ENCODE measurements at places on chromosomes 12 and 14. TPM values are rescaled to one million over a fixed set of nuclear protein-coding genes. Genes with fewer than 3 reads are reported as not detected.

LHX5 gene
- total RNA-seq = not detected

DNA sequence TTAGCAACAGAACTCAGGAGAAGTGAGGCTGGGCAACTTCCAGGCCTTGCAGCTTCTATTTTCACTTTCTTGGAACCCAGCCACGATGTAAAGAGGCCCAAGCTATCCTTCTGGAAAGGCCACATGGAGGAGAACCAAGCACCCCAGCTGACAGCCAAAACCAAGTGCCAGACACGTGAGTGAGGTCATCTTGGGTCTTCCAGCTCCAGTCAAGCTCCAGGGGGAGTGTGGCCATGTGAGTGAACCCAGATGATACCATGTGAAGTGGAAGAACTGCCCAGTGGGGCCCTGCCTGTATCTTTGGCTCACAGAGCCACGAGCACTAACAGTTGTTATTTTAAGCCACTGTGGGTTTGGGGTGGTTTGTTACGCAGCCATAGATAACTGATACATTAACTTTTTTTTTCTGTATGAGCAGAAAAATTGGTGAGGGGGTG lies 126.8 kb upstream of the MAP1LC3B2 start:
- DNase-seq = no peak

DNA sequence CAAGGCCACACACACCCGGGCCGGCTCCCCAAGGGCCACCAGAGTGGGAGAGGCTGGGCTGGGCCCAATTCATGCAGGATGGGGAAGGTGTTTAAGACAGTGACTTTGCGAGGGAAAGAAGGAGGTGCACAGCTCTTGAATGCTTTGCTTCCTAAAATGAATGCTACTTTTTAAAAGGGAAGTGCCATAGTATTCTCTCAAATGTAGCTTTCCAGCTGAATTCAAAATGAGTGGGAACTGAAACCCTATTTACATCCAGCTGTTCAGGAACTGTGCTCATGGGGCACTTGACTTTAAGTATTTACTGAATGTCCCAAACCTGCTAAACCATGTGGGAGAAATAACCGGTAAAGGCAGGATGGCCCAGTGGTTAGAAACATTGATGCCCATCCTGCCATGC lies 7.6 kb downstream of the ITPK1 start:
- no peak for DNase-seq

GRCh38 chr12:115667116-115667515 lies 610.4 kb downstream of the MED13L start:
- no peak for DNase-seq

- DNase-seq = no peak
These were observed 34.1 kb downstream of the NDUFA12 start for GRCh38 chr12:94969424-94969823.

DNA sequence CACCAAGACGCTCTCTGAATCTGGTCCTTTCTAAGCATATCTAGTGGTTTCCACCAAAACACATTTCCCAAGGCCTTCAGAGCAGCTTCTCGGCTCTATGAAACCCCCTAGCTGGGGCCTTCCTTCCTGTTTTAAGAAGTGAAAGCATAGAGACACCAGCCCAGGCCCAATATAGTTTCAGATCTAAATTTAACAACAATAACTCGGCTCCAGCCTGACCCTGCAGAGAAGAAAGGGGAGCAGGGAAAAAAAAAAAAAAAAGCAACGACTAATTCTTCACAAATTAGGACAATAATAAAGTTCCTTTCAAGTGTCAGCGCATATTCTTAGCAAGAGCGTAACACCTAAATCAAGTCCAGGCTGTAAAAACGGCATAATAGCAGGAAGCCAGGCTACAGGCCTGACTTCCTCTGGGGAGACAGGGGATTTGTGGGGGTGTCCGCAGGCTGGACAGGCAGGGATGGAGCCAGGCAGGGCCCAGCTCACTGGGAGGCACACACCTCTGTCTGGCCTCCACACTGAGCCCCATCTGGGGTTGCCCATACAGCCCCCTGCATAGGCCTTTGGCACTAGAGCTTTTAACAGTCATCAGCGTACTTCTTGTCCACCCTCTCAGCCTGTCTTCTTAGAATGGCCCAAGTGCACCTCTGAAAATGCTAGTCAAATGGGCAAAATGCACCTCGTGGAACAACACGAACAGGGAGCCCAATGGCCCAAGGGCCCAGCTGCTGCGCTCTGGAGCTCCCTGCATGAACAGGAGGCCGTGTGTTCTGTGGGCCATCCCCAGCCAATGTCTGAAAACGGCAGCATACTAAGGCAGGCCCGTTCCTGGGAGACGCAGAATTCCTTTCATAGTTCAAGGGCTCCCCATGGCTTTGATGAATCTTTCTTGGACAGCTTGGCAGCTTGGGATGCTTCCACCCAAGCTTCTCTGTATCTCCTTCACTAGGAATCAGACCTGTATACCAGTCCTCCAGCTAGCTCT lies 772.9 kb downstream of the MED13L start:
- no peak for DNase-seq
